Breast epithelium (tissue), 4 donors: ENCODE measurements at places on chromosomes 1 and 21. TPM values are rescaled to one million over a fixed set of nuclear protein-coding genes. Genes with fewer than 3 reads are reported as not detected.
A peak's percentile ranks its signal among the peaks of the same experiment; 100 is the strongest.

DNA sequence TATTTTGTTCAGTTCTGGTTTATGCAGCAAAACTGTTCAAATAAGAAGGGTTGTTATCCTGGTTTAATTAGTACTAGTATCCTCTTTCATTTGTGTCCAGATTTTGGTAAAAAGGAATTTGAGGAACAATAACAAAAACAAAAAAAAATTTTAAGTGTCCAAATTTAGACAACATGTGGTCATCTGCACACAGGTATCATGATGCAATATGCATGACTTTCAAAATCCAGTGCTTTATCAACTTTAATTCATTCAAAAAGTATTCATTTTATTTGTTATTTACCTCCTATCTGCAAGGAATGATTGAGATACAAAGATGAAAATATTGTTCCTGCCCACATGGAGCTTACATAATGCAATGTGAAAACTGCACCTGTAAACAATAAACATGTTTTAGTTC lies 16.7 kb upstream of the MAGI3 start:
- DNase-seq, result no peak

DNA sequence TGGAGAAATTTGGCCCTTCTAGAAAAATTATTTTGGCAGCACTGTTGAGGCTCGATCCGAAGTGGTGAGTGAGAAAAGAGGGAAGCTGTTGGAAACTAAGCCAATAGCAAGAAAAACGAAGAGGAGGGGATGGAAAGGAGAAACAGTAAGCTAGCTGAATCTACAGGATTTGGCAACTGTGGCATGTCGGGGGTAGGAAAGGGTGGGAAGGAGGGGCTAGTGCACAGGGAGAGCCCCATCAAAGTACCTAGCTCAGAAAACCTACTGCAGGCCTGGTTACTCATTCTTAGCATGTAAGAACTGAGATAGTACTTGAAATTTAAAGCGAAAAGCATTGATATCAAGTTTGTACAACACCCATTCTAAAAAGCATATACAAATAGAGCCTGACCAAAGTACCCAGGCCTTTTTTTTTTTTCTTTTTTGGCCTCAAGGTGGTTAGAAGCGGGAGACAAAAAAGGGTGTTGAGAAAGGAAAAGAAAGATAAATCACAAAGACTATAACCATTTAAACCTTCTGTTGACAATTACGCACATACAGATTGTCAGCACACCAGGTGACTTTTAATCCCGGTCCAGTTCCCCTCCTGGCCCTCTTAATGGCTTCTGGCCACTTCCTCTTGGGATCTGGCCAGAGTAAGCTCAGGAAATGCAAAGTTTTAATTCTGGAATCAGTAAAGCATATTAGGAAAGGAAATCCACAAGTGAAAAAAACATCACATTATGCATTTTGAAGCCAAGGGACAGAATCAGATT lies 50.4 kb downstream of the SLC16A1 start:
- no peak for DNase-seq

DNA sequence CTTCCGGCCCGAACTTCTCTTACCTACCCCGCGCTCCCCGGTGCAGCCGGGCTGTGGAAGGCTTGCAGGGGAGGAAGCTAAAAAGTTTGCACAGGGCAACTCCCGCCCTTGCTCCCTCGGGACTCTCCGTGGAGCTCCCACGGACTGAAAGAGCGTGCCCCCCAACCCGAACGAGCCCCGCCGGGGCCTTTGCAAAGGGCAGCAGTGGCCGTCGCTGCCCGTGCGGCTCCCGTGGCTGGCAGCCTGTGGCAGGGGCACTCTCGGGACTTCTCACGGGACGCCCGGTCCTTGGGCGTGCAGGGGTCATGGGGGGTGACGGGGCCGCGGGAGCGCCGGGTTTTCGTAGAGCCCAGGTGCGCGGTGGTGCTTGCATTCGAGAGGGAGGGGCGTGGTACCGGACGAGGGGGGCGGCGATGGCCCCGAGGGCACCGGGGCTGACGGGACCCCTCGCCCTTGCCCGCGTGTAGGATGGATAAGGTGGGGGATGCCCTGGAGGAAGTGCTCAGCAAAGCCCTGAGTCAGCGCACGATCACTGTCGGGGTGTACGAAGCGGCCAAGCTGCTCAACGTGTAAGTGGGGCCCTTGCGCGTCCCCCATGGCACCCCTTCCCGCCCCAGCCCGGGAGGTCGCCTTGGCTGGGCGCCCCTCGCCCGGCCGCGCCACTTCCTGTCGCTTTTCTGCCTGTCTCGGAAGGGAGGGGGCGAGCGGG lies 711 bp downstream of the GADD45A start:
- DNase-seq, result peak; percentile 54

Gene IFI44
- total RNA-seq, result 25.3 TPM

Gene VWA1
- 44.8 TPM for total RNA-seq

Gene SPATA46
- not detected for total RNA-seq

GRCh38 chr1:53578358-53578757 lies 119.2 kb downstream of the DMRTB1 start:
- DNase-seq, result no peak

GRCh38 chr1:221303623-221304022 lies 424.4 kb downstream of the HLX start:
- DNase-seq, result no peak

DNA sequence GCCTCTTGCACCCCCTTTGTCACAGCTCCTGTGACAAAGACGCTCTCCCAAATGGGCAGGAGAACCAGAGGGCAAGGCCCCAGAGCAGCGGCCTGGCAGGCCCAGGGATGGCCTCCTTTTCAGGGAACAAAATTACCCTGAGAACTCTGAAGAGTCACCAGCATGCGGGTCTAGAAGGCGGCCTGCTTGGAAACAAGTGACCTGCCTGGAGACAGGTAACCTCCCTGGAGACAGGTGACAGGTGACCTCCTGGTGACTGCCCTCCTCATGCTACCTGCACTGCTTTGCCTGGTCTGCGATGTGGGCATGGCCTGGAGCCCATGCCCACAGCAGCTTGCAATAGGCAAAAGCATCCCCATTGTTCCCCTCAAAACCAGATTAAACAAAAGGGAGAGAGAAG lies 86.5 kb upstream of the ZC3H12A start:
- DNase-seq, result no peak

Gene LCK
- total RNA-seq, result 2.4 TPM

DNA sequence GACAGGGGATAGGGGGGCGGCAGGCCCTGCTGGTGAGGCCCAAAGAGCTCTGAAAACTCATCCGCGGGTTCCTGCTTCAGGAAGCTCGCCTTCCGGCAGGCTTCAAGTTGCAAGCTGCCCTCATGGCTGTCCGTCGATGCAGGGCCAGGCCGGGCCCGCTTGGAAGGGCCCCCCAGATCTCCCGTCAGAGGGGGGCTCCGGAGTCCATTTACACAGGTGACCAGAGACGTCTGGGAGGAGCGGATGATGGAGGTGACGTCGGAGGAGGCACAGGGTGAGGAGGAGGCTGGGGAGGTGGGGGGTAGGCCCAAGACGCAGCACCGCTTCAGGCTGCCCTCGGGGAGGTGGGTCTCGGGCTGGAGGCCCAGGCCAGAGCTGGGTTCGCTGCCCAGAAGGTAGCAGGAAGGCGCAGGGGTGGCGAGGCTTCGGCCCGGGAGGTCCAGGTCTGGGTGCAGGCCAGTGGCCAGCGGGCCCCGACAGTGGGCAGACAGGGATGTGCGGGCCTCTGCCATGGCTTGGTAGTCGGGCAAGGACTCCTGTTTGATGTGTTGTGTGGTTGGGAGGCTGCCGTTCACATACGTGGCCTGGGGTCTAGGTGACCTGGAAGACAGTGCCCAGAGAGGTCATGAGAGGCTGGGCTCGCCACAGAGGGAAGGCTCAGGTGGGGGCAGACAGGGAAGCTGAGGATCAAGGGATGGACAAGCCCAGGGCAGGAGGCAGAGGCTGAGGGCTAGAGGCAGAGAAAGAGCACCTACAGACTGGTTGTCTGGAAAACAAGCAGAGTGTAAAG lies 135.4 kb downstream of the DMRTB1 start:
- no peak for DNase-seq

Gene TRIM58
- 4.6 TPM for total RNA-seq

DNA sequence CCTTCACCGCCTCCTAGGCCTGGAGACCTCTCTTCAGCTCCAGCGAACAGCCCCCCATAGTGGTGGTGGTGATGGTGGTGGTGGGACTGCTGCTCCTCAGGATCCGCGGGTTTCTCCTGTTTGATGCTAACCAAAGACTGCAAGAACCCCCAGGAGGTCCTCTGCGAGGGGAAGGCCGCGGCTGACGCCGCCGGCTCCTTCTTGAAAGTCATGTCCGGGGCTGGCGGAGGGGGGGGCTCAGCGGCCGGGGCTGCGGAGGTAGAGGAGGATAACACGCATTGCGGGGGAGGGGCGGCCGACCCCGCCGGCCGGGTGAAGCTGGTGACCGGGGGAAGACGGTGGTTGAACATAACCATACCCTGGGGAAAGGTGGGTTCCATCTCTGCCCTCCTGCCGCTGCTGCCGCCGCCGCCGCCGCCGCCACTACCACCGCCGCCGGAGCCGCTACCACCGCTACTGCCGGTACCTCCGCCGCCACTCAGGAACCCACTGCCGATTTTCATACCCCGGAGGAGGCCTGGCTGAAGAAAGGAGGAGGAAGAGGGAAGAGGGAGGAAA lies 554 bp downstream of the ZNF281 start:
- no peak for DNase-seq

Gene GPR3
- total RNA-seq, result 0.66 TPM

DNA sequence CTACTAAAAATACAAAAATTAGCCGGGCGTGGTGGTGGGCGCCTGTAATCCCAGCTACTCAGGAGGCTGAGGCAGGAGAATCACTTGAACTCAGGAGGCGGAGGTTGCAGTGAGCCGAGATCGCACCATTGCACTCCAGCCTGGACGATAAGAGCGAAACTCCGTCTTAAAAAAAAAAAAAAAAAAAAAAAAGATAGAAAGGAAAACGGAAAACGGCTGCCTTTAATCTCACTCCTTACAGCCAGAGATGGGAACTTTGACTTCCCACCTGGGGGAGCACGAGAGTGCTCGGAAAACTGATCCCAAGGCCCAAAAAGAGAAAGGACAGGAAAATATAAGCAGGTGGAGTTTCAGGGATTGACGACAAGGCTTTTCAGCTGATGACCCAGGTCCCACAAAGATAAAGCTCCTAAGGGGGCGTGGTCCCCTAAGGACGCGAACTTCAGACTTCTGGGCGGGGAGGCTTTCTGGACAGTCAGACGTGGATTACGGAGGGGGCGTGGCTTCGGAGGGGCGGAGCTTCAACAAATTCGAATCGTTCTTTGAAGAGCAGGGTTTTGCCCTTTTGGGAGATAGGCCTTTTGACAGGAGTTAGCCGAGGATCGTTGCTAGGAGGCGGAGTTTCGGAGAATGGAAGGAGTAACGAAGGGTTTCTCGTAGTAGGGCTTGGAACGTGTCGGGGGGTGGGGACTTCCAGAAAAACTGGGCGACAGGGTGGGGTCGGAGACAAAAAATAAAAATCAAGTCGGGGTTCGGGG lies 958 bp upstream of the CKS1B start:
- peak; percentile 97 for DNase-seq
